Osteocyte (in vitro differentiated cells): ENCODE measurements at places on chromosomes 1 and 21. TPM values are rescaled to one million over a fixed set of nuclear protein-coding genes. Genes with fewer than 3 reads are reported as not detected.
A peak's percentile ranks its signal among the peaks of the same experiment; 100 is the strongest.

DNA sequence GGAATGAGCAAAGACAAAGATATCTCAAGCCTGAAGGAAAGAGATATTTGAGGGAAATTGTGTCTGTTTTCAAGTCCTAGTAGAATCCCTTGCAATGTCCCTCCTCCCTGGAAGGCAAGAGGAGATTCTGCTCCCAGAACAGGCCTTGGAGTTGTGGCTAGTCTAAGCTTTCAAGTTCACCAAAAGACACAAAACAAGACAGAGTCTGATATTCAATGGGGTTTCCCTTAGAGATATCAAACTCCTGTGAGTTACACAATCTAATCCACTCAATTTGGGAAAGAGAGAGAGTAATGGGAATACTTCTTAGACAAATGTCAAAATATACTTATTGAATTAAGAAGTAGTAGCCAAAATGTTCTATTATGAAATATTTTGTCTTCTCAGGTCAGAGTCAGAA is 162.8 kb upstream of the ADAMTS5 start:
- H3K4me3 ChIP-seq, result no peak overlapping the region
- peaks cover 40% of the 10 kb centered on the region for H3K4me1 ChIP-seq

DNA sequence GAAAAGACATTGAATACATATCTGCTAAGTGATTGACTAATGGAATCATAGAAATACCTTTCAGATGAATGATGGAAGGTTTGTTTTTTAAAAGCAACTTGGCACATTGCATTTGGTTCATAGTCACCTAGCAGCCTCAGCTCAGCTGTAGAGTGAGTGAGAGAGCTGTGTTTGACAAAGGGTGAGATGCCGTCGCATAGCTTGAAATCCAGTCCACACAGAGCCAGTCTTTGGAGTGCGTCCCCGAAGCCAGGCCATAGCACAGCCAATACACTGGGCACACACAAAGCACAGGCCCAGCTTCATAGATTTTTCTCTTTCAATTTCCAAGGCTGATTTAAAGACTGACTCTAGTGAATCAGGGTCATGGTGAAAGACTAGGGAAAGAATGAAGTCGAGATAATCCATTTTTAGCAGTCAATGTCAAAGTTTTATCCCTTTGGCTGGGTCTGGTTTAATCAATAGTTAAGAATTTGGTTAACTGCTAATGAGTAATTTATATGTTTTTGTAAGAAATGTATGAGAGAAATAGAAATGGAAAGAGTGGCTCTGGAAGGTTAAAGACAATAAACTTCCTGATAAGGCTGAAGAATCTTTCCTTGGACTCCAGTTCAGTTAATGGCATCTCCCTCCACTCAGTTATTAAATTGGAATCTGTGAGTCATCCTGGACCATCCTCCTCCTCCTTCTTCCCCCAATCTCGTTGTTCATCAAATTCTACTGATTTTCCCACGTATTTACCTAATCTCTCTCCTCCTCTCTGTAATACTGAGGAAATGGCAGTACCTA is 101.2 kb upstream of the IRF2BP2 start:
- no peaks in the 10 kb centered on the region for H3K36me3 ChIP-seq
- H3K4me1 ChIP-seq, result peaks cover 11% of the 10 kb centered on the region
- H3K4me3 ChIP-seq, result no peak overlapping the region
- no peak for DNase-seq

DNA sequence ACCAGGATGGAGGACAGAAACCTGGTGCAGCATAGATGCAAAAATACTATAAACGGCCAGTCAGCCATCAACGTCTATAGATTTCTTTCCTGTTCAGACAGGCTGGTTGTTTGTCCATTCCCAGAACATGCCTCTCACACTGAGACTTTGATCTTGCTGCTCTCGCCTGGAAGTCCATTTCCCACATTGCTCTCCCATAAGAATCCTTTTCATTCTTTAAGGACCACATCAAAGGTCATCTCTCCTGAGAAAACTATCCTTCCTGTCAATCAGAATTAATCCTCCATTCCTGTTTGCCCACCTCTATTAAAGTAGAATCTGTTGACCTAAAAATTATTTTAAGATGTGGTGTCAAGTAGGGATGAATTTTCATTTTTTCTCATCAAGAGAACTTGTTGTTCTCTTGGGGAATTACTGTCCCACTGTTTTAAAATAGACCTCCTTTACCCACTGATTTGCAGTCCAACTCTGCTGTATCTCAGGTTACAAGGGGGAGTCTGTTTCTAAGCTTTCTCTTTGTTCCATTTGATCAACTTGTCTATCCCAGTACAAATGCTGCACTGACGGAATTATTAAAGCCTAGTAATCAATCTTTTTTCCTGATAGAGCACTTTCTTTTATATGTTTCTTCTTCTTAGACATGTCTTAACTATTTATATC is 172.7 kb downstream of the PATJ start:
- peak overlapping the region; percentile 5 for H3K27ac ChIP-seq
- H3K36me3 ChIP-seq, result peaks cover 5% of the 10 kb centered on the region
- no peak for DNase-seq
- no peaks in the 10 kb centered on the region for H3K27me3 ChIP-seq
- no peak overlapping the region for H3K4me3 ChIP-seq

Gene LORICRIN
- not detected in 2 replicates for total RNA-seq

Gene DPH2
- total RNA-seq, result 21.7 and 22.4 TPM in 2 replicates

GRCh38 chr1:235087906-235088305 is 40.7 kb downstream of the TOMM20 start:
- no peak for DNase-seq
- no peaks in the 10 kb centered on the region for H3K27me3 ChIP-seq
- H3K36me3 ChIP-seq, result no peaks in the 10 kb centered on the region
- H3K4me1 ChIP-seq, result peaks cover 26% of the 10 kb centered on the region

Gene CADM3
- 0.13 TPM in 1 of 2 replicates, not detected in the other for total RNA-seq

Gene MYBPH
- not detected in 2 replicates for total RNA-seq

DNA sequence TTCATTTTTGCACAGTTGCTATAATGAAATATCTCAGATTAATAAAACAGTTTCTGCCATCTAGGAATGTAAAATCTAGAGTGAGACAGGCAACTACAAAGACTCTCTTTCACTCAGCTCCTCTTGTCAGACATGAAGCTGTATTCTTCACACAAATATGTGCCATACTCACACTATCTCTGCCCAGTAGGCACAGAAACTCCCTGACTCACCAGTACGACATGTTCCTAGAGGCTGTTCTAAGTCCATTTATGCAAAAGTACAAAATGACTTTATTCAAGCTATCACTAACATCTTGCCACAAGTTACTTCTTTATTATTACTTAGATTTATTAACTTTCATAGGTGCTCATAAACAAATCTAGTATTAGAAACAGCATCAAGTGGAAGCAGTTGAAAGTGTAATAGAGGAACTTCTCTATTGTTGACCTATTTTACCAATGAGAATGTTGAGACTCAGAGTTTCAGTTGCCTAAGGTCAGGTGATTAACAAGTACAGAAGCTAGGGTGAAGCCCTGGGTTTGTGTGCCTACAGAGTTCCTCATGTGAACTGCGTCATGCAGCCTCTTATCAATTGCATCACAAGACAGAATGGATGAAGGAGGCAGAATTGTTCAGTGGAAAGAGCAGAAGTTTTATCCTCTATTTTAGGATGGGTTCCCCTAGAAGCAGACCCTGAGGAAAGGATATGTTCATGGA is 98.9 kb downstream of the RGS2 start:
- H3K27me3 ChIP-seq, result no peaks in the 10 kb centered on the region
- H3K4me1 ChIP-seq, result peaks cover 16% of the 10 kb centered on the region
- DNase-seq, result no peak
- H3K4me3 ChIP-seq, result no peak overlapping the region
- no peaks in the 10 kb centered on the region for H3K36me3 ChIP-seq
- H3K27ac ChIP-seq, result no peak overlapping the region

- H3K4me3 ChIP-seq, result no peak overlapping the region
- no peaks in the 10 kb centered on the region for H3K36me3 ChIP-seq
- no peak overlapping the region for H3K27ac ChIP-seq
- no peaks in the 10 kb centered on the region for H3K27me3 ChIP-seq
- DNase-seq, result no peak
- H3K4me1 ChIP-seq, result peaks cover 31% of the 10 kb centered on the region
Observed at GRCh38 chr1:19636065-19636464, 8.0 kb upstream of the NBL1 start.

DNA sequence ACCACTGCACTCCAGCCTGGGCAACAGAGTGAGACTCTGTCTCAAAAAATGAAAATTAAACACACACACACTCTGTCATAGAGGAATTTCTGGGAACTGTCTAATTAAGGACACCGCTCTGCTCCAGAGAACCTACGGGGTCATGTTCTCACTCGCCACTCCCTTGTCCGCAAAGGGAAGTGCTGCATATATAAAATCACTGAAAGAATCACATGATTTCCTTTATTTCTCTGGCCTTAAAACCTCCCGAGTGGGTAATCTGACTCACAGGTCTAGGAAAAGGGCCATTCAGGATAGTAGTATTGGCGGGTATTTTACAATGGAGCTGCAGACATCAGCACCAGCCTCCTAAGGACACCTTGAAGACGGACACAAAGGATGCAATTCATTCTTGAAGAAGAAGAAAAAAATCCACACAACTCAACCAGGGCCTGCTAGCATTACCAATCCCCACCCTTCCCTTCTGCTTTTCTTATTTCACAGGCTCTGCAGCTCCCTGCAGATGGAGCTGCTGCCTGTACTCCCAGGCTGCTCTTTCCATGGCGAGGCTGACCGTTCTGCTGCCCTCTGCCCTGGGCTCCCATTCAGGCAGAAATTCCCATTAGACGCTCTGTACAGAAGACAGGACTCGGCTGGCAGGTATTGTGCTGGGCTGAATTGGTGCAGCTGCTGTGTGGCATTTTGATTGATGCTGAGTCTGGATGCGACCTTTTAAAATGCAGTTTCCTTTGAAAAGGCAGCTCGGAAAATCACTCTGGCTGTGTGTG is 53.3 kb upstream of the FAM89A start:
- H3K27me3 ChIP-seq, result peaks cover 22% of the 10 kb centered on the region
- no peak for DNase-seq
- H3K4me1 ChIP-seq, result peaks cover 9% of the 10 kb centered on the region
- peaks cover 2% of the 10 kb centered on the region for H3K36me3 ChIP-seq
- peak overlapping the region; percentile 15 for H3K27ac ChIP-seq

DNA sequence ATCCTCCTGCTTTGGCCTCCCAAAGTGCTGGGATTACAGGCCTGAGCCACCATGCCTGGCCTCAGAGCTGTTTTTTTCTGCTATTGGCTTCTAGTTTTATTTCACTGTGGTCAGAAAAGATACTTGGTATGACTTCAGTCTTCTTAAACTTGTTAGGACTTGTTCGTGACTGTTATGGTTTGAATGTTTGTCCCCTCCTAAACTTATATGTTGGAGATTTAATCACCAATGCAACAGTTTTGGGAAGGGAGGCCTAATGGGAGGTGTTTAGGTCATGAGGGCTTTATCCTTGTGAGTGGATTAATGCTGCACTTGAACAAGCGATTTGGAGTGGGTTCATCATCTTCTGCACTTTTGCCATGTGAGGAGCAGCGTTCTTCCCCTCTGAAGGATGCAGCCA is 24.5 kb upstream of the SOD1 start:
- no peak overlapping the region for H3K4me3 ChIP-seq
- no peaks in the 10 kb centered on the region for H3K36me3 ChIP-seq
- H3K27me3 ChIP-seq, result peaks cover 2% of the 10 kb centered on the region
- no peak overlapping the region for H3K27ac ChIP-seq

Gene S100A7
- not detected in 2 replicates for total RNA-seq

DNA sequence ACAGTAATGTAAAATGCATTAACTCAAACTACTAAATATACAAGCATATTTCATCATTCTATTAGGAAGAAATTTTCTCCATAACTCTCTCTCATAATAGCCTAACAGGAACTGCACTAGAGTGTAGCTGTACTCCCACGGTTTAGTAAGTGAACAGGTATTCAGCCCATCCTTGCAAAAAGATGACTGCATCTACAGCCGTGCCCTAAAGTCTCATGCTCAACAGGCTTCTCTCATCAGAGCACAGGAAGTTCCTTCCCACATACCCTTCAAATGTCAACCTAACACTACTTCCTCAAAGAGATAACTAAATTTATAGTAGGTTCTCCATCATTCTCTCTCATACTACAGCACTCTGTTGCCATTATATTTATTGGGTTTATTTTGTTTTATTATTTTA is 251.6 kb downstream of the AKT3 start:
- DNase-seq, result no peak
- peaks cover 27% of the 10 kb centered on the region for H3K36me3 ChIP-seq
- H3K4me1 ChIP-seq, result peaks cover 20% of the 10 kb centered on the region
- H3K4me3 ChIP-seq, result no peak overlapping the region
- no peak overlapping the region for H3K27ac ChIP-seq
- H3K27me3 ChIP-seq, result no peaks in the 10 kb centered on the region

Gene ECM1
- 17.4 and 19.8 TPM in 2 replicates for total RNA-seq

Gene TMPRSS2
- 0.21 and 1.7 TPM in 2 replicates for total RNA-seq

Gene SELP
- total RNA-seq, result not detected in 2 replicates

GRCh38 chr1:91765293-91765692 is 120.7 kb downstream of the TGFBR3 start:
- H3K27me3 ChIP-seq, result no peaks in the 10 kb centered on the region
- no peak overlapping the region for H3K4me3 ChIP-seq
- H3K27ac ChIP-seq, result no peak overlapping the region
- peaks cover 9% of the 10 kb centered on the region for H3K36me3 ChIP-seq

DNA sequence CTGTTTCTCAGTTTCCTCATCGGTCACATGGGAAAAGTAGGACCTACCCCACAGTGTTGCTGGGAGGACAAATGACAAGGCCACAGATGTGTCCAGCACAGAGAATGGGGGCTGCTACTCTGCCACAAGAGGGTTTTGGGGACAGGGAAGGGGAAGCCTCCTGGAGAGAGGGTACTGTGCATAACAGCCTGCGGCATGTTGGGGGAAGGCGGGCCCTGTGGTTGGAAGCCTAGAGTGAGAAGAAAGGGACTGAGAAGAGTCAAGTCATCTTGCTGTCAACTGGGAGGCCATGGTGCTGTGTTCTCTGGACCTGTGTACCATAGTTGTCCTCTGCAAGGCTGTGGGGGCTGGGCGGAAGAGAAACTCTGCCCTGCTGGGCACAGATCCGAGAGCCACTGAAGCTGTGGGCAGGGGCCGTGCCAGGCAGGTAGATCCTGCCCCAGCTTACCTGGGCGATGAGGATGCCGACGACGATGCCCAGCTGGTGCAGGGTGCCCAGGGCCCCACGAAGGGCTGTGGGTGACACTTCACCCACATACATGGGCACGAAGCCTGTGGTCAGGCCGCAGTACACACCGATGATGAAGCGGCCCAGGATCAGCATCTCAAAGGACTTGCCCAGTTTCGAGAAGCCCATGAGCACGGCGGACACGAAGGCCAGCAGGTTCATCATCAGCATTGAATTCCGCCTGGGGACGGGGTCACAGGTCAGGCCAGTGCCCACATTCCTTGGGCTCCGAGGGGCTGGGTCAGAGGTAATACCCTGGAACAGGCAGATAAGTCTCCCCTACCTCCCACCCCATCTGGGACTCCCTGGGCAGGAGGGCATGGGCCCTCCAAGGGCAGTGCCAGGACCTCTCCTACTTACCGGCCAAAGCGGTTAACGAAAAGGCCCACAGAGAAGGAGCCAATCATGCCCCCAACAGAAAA is 28.2 kb downstream of the SLC2A1 start:
- DNase-seq, result no peak
- peaks cover 54% of the 10 kb centered on the region for H3K4me1 ChIP-seq
- peak overlapping the region; percentile 69 for H3K27ac ChIP-seq
- peaks cover 58% of the 10 kb centered on the region for H3K36me3 ChIP-seq
